ENCODE measurements at places on chromosomes 4 and X.

DNA sequence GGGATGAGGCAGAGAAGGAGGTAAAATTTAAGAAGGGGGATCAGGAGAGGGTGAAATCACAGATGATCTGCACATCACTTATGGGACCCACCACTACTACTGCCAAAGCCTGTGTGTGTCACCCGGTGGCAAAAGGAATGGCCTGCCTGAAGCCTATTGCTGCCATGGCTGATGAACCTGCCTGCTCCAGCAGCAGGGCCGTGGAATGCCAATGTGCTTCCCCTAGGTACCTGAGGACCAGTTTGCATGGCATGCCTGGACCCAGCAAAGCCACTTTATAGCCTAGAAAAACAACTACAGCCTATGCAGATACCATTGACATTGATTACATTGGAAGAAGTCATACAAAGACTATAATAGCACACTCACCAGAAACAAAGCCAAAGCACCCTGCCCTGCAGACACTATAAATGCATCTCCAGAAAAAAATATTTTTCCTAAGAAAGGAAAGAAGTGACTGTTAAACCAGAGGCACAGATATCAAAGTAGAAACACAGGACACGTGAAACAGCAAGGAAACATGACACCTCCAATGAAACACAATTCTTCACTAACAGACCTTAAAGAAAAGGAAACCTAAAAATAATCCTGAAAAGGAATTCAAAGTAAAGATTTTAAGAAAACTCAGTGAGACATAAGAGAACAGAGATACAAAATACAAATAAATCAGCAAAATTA lies 680.7 kb upstream of the GRID2 start:
- DNase-seq, result no peak

- DNase-seq, result no peak
Observed at GRCh38 chrX:154325541-154325940, 29.9 kb downstream of the TKTL1 start.

- no peak for DNase-seq
Observed at GRCh38 chr4:26867914-26868684, 7.5 kb downstream of the STIM2 start.

GRCh38 chrX:41033299-41033698 lies 51.9 kb upstream of the USP9X start:
- no peak for DNase-seq

- no peak for DNase-seq
Observed at GRCh38 chr4:185142564-185142911, 528 bp upstream of the SLC25A4 start.

- no peak for DNase-seq
Observed at GRCh38 chrX:20029728-20030127, 38.9 kb upstream of the BCLAF3 start.

DNA sequence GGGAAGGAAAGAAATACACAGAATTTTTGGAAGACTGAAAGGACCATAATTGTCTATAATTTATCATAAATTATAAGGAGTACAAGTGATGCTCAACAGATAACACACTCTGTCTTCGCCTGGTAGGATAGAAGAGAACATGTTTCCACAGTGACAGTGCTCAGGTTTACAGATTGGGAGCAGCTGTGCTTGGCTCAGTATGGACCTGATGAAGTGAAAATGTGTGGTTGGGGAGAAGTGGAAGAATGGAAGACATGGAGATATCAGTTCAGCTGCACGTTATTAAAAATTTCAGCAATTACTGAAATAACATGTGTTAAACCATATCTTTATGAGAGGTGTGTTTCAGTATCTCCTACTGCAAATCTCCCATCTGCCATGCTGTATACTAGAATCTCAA lies 90.6 kb downstream of the TLL1 start:
- no peak for DNase-seq

Data from COR-L47 (cell line).